Fibroblast of the conjunctiva (primary cell): ENCODE measurements at places on chromosomes 5 and 9.
A peak's percentile ranks its signal among the peaks of the same experiment; 100 is the strongest.

DNA sequence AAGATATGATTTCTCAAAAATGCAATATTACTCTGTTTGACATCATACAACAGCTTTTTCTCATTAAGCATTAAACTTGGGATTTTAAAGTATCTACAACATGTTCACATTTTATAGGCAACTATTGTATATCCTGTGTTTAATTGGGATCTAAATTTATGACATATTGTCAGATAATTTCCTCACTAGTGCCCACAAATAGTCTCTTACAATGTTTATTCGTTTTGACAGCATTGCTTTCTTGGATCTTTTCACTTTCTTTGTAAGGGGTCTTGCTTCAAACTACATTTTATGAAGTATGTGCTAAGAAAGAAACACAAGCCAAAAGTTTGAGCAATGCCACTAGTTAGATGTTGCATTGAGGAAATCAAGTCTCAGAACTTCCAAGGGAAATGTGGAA is 285.1 kb downstream of the TMEM167A start:
- DNase-seq, result no peak

GRCh38 chr5:27341342-27341741 is 303.0 kb upstream of the CDH9 start:
- no peak for DNase-seq

GRCh38 chr9:113388833-113389232 is 12.0 kb upstream of the HDHD3 start:
- no peak for DNase-seq

DNA sequence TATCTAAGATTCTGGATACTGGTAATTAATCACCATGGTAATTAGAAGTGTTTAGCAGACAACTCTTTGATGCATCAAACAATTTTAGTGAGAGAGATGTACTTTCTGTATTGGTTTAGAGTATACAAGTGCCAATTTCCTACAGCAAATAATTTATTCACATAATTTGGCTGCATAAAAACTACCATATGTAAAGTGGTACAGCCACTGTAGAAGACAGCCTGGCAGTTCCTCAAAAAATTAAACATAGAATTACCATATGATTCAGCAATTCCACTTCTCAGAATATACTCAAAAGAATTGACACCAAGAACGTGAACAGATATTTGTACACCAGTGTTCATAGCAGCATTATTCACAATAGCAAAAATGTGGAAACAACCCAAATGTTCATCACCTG is 36.2 kb downstream of the PHAX start:
- no peak for DNase-seq

GRCh38 chr9:14158916-14159315 is 155.0 kb downstream of the NFIB start:
- DNase-seq, result no peak

GRCh38 chr5:179438461-179438860 is 93.2 kb upstream of the ADAMTS2 start:
- DNase-seq, result no peak

DNA sequence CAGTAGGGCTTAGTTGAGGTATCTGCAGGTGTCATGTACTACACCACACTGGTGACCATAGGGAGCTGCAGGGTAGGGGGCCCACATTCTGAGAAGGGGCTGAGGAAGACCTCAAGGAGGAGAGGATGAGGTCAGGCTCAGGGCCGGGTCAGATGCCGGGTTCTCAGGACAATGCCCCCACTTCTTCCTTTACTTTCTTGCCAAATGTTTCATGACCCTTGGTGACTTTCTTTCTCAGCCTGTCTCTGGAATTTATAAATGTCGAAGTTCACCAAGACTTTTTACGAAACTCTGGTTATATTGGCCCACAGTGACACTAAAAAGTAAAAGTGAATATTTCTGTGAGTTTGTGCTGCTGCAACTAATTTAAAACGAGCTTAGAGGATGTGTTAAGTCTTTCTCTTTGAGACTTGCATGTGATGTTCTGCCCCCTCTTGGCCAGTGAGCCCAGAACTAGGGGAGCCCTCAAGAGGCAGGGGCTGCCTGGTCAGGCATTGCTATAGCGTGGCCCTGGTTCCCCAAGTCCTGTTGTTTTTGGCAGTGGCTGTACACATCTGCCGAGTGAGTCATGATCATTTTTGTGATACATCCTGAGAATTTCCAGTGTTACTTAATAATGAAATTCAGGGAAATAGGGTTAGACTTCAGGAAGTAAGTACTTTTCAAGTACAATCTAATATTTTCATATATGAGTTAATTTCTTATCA is 11.2 kb downstream of the ACO1 start:
- peak; percentile 91 for DNase-seq

GRCh38 chr9:127567730-127568617 is 44.1 kb upstream of the STXBP1 start:
- DNase-seq, result no peak

DNA sequence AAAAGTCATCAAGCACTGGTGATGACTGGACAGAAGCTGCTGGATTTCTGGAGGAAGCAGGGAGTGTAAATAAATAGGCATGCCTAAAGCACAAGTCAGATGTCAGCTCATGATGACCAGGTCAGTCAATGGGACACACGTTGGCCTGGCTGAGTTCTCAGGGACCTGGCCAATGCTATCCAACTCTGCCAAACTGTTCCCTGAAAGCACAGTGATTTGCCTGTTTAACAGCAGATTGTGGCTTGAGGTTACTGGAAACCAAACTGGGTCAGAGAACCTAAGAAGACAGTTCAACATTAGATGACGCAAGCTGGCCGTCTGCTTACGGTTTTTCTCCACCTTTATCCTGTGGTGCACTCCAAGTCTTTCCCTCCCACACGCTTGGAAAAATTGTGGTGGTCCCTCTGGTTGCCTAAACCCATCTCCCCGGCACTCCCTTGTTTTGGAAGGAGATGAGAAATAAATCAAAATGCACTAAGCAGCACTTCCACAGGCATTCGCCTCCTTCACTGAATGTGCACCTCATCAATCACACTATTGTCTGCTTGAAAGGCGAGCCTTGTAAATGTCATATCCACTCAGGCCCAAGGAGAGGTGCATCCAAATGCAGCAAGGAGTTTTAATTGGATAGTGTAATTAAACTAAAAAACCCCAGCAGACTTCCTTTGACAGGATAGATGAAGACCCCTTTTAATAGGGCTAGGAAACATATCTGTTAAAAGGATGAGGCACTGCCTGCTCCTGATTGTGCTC is 199.4 kb downstream of the GAPVD1 start:
- no peak for DNase-seq

GRCh38 chr9:132679946-132680625 is 9.8 kb downstream of the GTF3C4 start:
- no peak for DNase-seq

DNA sequence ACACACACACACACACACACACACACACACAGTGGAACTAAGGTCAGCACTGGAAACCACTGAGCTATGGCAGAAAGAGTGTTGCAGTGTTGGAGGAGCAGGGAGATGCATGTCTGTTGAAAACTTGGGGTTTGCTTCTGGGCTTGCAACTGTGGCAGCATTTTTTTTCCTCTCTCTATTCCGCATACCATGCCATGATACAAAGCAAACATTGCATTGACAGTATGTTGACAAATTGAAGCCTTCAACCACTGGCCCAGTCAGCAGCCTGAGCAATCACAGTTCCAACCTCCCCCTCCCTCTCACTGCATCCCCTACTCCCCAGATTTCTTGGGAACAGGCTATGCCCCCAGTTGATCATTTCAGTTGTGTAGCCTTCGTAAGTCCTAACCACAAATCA is 478.1 kb upstream of the WWC1 start:
- DNase-seq, result no peak

DNA sequence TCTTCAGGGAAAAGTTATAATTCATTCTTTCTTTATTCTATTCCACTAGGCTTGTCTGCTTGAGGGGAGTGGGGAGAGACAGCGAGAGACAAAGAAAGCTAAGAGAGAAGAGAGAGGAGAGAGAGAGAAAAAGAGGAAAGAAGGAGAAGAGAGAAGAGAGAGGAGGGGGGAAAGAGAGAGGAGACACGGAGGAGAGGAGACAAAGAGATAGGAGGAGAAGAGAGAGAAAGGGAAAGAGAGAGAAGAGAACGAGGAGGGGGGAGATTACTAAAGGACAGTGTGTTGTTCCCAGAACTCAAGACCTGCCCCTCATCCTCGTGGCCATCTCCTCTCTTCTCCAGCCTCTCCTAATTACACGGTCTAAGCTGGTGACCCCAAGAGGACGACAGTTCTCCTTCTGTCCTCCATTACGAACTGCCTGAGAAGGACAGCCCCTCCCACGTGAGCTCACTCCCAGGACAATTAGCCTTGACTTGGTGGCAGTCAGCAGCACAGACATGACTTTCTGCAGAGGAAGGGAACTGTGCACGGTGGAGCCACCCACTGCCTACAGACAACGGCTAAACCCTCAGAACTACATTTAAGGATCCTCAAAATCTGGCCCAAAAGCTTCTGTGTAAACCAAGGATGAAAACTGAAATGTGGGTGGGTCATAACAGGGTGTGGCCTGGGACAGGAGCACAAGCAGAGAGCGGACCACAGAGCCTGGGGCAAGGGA is 99.1 kb downstream of the COL23A1 start:
- DNase-seq, result no peak

GRCh38 chr9:76247426-76247825 is 146.8 kb downstream of the RFK start:
- DNase-seq, result no peak

DNA sequence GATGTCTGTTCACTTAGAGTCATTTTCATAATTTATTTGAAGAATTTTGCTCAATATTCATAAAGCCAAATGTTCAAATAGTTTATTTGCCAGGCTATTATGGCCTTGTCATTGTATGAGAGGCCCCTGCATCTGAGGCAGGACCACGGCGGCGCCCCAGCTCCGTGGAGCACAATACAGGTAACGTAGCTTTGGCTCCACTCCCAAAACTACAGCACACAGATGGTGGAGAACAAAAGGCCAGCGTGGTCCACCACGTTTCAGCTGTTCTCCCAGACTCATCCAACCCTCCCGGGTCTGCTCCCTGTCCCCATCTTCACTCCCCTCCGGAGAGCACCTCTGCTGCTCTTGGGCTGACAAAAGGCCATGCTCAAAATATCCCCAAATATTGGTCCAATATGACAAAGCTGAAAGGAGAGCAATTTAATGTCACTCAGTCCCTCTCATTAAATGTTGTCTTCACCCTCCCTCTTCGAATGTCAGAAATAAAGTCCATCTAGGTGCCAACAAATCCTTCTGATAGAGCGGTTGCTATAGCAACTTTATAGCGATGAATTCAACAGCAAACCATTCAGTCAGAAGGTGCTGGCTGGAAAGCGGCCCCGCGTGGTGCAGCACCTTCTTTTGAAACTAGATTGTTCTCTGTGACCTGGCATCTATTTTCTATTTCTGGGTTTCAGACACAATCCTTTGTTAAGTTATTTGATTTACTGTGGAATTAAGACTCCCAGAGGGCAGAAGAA is 504.3 kb downstream of the ARHGEF28 start:
- no peak for DNase-seq

DNA sequence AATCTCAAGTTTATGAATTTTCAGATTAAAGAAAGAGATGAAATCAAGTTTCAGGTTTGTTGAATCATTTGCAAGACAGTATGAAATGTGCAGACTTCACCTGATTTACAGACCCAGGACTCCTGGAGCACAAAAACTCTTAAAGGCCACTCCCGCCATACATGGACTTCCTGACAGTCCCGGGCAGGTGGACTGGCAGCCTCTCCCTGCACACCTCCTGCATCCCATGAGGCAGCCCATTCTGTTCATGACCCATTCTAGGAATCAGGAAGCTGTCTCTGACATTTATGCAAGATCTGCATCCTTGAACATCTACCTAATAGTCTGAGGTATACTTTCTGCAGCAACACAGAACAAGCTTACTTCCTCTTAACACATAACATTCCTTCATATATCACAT is 5.9 kb downstream of the DDX31 start:
- DNase-seq, result no peak

DNA sequence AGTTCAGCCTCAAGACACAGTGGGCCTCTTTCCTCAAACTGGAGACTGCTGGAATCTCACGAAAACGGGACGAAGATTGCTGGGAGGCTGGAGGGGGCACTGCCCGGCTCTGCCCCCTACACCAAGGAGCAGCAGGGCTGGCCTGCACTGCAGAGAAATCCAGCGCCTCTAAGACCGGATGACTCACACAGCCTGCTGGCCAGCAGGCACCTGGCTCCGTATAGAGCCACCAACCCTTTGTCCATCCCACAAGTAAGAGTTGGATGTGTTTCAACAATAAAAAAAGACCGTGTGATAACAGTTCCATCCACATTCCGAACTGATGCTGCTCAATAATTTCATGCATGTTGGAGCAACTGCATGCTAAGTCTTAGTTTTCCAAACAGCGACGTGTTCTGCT is 11.5 kb downstream of the CCDC127 start:
- no peak for DNase-seq

GRCh38 chr5:54215233-54215736 is 95.1 kb downstream of the ARL15 start:
- no peak for DNase-seq

DNA sequence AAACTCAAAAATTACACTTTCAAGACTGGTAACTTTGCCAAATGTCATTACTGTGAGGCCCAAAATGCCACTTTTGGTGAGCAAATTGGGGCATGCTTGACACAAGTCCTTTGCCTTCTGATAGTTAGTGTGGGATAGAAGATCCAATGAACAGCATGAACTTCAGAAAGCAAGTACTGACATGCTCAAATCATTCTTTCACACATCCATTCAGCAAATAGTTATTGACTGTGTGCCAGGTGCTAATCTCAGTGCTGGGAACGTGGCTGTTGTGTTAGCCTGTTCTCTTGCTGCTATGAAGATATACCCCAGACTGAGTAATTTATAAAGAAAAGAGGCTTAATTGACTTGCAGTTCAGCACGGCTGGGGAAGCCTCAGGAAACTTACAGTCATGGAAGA is 247.0 kb downstream of the CHSY3 start:
- no peak for DNase-seq

- DNase-seq, result no peak
Observed at GRCh38 chr5:14672484-14673394, 8.2 kb downstream of the OTULIN start.

DNA sequence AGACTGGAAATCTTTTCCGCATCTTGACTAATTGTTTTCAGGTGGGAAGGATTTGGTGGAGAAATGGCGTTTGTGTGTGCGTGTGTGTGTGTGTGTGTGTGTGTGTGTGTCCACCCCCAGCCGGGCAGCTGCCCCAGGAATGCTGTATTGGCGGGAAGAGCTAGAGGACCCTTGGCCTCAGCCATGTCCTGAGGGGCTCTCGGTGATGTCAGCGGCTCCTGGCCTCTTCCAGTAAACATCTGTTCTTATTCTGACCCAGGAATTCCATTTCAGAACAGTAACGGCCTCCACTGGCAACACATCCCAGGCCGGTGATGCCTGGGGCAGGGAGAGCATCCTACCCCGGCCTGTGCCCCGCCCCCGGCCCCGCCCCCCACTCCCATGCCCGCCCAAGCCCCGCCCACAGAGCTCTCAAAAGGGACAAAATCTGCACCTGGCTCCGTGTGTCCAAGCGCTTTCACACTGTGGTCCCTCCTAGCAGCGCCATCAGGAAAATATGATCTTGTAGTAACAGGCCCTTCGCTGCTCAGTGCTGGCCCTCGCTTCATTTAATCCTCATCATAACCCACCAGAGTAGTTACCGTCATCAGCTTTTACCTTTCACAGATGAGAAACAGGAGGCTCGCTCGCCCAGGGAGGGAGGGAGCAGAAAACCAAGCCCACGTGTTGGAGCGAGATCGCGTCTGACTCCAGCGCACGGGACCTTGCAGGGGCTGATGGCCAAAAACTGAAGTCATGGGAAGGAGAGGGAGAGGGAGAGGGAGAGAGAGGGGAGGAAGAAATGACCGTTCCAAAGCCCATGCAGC is 18.9 kb downstream of the ADAMTS2 start:
- peak; percentile 98 for DNase-seq

GRCh38 chr5:91419571-91420537 is 36.7 kb upstream of the ARRDC3 start:
- peak; percentile 47 for DNase-seq
